Bronchial smooth muscle cell (primary cell): ENCODE measurements at places on chromosomes 12 and 14. TPM values are rescaled to one million over a fixed set of nuclear protein-coding genes. Genes with fewer than 3 reads are reported as not detected.

The ETFRF1 gene
- total RNA-seq, result 8.3 and 21.8 TPM in 2 replicates

The TSPAN19 gene
- total RNA-seq, result under 0.01 and 0.16 TPM in 2 replicates

The SOX5 gene
- 6.2 and 7.7 TPM in 2 replicates for total RNA-seq

The BICD1 gene
- total RNA-seq, result 6.5 and 9.3 TPM in 2 replicates

The CLEC9A gene
- not detected in 2 replicates for total RNA-seq

The NYNRIN gene
- total RNA-seq, result 17.5 and 19.7 TPM in 2 replicates

The RTL1 gene
- under 0.01 TPM in 1 of 2 replicates, not detected in the other for total RNA-seq

The SUDS3 gene
- total RNA-seq, result 24.6 and 37.5 TPM in 2 replicates

The ZFYVE1 gene
- total RNA-seq, result 20.0 and 26.2 TPM in 2 replicates

The ZDHHC22 gene
- total RNA-seq, result not detected in 2 replicates

The SERPINA12 gene
- not detected in 2 replicates for total RNA-seq

The PAWR gene
- total RNA-seq, result 2.0 and 5.2 TPM in 2 replicates

The WSCD2 gene
- total RNA-seq, result not detected in 2 replicates

The PTPRO gene
- 0.17 and 0.32 TPM in 2 replicates for total RNA-seq

The SLC8A3 gene
- under 0.01 TPM in 1 of 2 replicates, not detected in the other for total RNA-seq

The ETFBKMT gene
- 3.6 and 3.9 TPM in 2 replicates for total RNA-seq

The DTX1 gene
- 0.09 TPM in 1 of 2 replicates, not detected in the other for total RNA-seq

The TGFB3 gene
- total RNA-seq, result 8.4 and 15.0 TPM in 2 replicates
